Chondrocyte (in vitro differentiated cells): ENCODE measurements at places on chromosomes 13 and 19. TPM values are rescaled to one million over a fixed set of nuclear protein-coding genes. Genes with fewer than 3 reads are reported as not detected.

- no peak for DNase-seq
These were observed 37.5 kb downstream of the DACH1 start for GRCh38 chr13:71829547-71829946.

Gene GEMIN7
- total RNA-seq = 14.7 to 21.7 TPM (median 17.8 TPM) in 3 replicates

DNA sequence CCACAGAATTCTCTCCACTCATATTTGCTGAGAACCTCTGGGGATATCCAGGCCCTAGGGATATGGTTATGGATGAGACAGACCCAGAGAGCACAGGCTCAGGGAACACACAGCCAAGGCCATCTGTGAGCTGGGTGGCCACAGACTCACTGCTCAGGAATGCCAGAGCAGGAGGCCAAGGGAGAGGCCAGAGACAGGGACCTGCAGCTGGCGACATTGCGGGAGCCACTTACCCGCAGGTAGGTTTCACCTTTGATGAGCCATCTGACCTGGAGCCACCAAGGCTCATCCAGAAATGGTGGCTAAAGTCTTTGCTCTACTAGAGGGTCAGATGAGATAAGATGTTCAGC, 29.4 kb downstream of the CCNE1 start:
- peak; percentile 59 for DNase-seq

DNA sequence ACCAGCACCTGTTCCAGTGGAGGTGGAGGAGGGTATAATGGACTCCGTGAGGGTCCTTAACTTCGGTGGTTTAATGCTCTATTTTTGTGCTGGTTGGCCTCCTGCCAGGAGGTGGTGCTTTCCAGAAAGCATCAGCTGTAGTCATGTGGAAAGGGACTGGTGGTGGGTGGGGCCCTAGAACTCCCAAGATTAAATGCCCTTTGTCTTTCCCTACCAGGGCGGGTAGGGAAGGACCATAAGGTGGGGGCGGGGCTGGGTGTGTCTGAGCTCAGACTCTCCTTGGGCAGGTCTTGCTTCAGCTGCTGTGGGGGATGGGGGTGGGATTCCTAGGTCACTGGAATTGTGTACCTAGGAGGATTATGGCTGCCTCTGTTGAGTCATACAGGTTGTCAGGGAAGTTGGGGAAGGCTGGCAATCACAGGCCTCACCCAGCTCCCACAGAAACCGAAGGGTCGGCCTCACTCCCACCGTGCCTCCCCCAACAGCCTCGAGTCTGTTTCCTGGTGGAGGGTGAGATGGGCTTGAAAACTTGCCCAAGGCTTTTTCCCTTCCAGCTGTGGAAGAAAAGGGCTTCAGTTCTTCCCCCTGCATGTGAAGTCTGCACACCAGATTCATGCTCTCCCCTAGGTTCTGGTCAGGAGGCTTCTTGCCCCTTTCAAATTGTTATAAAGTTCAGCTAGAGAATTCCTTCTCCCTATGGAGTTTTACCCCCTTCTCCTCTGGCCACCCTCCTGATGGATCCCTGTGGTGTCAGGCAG, 60.3 kb upstream of the CLDN10 start:
- no peak for DNase-seq

DNA sequence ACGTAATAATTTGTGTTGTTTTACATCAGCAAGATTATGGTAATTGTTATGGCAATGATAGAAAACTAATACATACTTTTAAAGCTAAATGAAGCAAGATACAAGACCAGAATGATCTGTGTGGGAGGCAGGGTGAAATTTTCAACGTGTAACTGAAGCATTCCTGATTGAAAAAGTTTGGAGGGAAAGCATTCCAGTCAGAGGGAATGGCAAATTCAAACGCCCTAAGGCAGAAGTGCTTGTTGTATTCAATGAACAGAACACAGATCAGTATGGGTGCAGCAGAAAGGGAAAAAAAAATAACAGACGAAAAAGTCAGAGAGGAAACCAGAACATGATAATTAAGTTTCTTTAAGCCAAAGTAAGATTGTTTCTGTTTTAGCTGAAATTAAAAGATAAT, 928.5 kb upstream of the SLITRK1 start:
- DNase-seq = no peak

GRCh38 chr19:33613620-33614000, 8.1 kb upstream of the CHST8 start:
- DNase-seq = no peak

Gene RGL3
- 0.70 to 0.97 TPM in 2 of 3 replicates, not detected in the other for total RNA-seq

Gene IRGC
- not detected in 3 replicates for total RNA-seq

DNA sequence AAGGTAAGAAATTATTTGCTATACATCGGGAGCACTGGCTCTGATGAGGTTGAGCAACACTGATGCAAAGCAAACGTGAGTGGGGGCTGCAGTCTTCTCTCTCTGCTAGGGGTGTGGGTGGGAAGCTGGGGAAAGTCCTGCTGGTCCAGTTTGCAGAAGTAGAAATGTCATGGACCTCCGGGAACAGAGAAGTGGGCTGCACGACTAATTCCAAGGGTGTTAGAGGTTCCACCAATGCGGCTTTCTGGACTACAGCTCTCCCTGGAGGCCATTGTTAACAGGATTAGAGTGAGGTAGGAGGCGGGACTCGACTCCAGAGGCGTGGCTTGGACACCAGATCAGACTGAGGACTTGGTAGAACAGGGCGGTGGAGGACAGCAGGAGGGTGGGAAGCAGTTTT, 5.7 kb upstream of the FBXO27 start:
- no peak for DNase-seq

Gene PRX
- total RNA-seq = 3.6 to 4.9 TPM (median 4.5 TPM) in 3 replicates

Gene CTXN1
- 21.8 to 41.5 TPM (median 36.0 TPM) in 3 replicates for total RNA-seq

DNA sequence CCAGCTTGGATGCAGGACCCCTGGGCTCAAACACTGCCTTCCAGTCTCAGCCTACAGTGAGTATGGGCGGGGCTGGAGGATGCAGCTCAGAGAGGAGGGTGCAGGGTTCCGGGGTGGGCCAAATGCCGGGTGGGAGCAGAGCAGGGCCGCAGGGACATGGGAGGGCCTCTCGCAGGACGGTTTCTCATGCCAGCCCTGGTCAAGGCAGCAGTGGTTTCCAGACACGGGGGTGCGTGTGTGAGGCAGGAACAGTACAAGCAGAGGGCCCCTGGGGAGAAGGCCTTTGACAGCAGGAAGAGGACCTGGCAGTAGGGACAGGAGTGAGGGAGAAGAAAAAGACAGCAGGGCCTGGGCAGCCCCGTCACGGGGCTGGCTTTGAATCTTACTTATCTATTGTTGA, 34.1 kb downstream of the CRTC1 start:
- DNase-seq = no peak

Gene TMEM150B
- not detected in 3 replicates for total RNA-seq

Gene ZNF320
- 15.6 to 19.8 TPM (median 16.0 TPM) in 3 replicates for total RNA-seq

GRCh38 chr13:59471106-59471505, 692.6 kb downstream of the DIAPH3 start:
- no peak for DNase-seq

DNA sequence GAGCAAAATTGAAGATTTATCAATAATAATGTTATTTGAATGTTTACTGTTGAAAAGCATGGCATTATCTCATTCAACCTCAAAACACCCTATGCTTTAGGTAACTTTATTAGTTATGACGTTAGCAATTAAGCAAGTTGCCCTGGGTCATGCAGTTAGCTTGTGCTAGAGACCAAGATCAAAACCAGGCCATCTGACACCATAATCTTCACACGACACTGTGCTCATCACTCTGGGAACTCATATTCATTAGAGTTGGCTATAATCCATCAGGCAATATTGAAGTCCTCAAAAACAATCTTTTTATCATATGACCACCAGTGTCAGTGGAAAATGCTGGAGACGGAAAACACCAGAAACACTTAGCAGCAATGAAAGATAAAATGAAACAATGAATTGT, 253.5 kb downstream of the PCDH20 start:
- DNase-seq = no peak

- DNase-seq = no peak
These were observed 509.8 kb upstream of the SPRY2 start for GRCh38 chr13:80850771-80851170.

- no peak for DNase-seq
These were observed 15.4 kb upstream of the METTL21C start for GRCh38 chr13:102710261-102710679.

Gene CACNG8
- 0.05 TPM in 1 of 3 replicates, not detected in the others for total RNA-seq

DNA sequence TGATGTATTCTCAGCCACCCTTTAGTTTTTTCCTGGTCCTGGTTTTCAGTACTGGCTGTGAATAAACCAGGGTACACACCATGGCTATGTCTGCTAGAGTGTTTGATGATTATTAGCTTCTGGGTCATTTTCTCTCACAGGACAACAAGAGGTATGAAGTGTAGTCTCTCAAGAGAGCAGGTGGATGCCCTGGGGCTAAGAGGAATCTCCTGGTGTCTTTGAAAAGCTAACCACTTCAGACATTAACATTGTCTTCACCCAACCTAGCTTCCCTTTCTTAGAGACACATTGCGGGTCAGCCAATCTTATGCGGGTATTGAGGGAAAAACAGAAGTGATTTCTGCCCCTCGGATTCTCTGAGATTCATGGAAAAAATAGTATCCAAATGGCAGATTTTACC, 1.6 kb downstream of the ZNF730 start:
- DNase-seq = no peak

Gene ZSCAN22
- 2.8 to 3.2 TPM (median 3.0 TPM) in 3 replicates for total RNA-seq

- DNase-seq = no peak
These were observed 13.5 kb downstream of the DPF1 start for GRCh38 chr19:38210458-38210987.

Gene CTU1
- 5.2 to 6.1 TPM (median 5.2 TPM) in 3 replicates for total RNA-seq

GRCh38 chr19:51070334-51071094, 5.6 kb upstream of the KLK13 start:
- DNase-seq = no peak

DNA sequence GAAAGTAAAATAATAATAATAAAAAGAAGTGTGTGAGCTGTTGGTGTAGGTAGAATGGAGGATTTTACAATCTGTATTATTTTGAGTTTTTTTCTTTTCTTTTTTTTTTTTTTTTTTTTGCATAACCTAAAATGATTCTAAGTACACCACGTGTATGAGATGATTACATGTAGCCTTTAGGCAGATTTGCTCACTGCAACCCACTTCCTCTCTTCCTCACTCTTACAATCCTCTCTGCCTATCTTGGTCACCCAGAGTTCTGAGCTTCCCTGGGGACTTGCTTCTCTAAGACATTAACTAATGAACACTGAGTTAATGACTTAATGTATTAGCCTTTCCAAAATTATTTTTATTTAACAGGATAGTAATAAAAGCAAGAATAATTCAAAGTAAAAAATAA, 1169.6 kb downstream of the EFNB2 start:
- no peak for DNase-seq

Gene KIR2DL1
- total RNA-seq = not detected in 3 replicates

Gene KEAP1
- total RNA-seq = 69.3 to 79.9 TPM (median 70.9 TPM) in 3 replicates

Gene SMIM17
- 0.20 to 1.1 TPM (median 0.67 TPM) in 3 replicates for total RNA-seq

GRCh38 chr13:26168237-26168814, 53.8 kb downstream of the RNF6 start:
- no peak for DNase-seq

DNA sequence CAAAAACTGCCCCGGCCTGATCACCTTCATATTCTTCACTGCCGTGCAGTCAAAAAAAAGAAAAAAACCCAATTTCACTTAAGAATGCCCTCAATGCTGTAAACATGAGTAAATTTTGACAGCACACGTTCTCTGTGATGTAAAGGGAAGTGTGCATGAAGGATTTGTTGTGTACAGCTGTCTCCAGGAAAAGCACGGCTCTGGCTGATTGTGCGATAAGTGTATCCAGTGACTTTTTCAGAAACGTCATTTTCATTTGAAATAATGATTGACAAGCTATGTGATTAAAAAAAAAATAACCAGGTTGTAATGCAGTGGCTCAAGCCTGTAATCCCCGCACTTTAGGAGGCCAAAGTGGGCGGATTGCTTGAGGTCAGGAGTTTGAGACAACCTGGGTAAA, 39.6 kb downstream of the ANKRD10 start:
- no peak for DNase-seq

Gene MEDAG
- 2.8 to 21.0 TPM (median 19.0 TPM) in 3 replicates for total RNA-seq

Gene OR7D2
- 0.33 to 0.70 TPM (median 0.60 TPM) in 3 replicates for total RNA-seq
